Activated T-cell treated with anti-CD3 and anti-CD28 coated beads, Interleukin-2, amount 50 U/mL, for 1 hour (primary cell): ENCODE measurements at places on chromosomes 4 and X.

DNA sequence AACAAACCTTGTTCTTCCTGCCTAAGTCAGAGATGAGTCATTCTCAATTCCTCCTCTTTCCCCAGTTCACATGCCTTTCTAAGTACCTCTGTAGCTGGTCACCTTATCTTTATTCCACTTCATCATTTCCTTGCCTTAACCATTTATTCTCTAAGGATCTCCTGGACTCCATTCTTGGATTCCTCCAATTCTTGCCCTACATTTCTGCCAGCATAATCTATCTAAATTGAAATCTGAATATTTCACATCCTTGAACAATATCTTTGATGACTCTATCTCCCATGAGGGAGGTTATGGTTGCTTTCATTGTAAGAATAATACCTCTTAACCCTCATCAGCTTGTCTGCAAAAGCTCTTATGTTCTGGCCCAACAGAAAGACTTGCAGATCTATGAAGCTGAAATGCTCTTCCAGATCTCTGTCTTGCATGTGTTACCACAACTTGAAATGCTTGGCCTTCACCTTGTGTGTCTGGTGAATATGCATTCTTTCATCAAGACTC, 28.6 kb upstream of the PDE5A start:
- no peak for DNase-seq

GRCh38 chrX:41739871-41740270, 15.9 kb downstream of the GPR82 start:
- DNase-seq = no peak

DNA sequence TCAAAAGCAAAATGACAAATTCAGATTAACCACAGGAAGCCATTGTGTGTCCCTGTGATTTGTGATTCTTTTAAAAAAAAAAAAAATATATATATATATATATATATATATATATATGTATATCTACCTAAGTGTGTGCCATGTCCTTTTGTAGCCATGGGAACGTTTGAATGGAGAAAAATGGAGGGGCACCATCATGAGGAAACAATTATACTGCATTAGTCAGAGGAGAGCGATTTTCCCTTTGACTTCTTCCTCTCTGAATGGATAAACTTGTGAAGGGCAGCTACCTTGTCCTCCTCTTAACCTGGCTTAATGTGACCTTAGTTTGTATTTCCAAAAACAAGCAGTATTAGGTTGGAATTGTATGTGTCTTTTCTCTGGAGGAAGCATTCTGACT, 23.3 kb upstream of the CBLL2 start:
- DNase-seq = no peak

DNA sequence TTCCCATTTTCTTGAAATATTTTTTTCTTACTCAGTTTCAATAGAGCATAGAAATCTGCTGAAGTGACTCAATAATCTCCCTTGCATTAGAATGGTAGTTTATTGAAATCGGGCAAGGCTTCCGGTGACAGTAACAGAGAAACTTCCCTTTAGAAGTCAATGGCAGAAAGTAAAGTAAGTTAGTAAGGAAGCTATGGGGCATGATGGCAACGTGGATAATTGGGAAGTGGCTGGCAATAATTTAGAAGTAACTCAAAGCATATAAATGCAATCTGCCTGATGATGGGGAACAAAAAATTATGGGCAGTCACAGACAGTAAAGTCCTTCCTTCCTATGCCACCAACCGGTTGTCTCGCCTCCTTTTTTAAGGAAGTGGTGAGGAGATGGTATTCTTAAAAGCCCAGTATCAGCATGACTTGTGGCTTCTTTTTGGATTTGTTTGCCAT, 7.6 kb downstream of the CYBB start:
- DNase-seq = no peak

- DNase-seq = no peak
These were observed 154.6 kb downstream of the GUCY2F start for GRCh38 chrX:109327251-109327650.

DNA sequence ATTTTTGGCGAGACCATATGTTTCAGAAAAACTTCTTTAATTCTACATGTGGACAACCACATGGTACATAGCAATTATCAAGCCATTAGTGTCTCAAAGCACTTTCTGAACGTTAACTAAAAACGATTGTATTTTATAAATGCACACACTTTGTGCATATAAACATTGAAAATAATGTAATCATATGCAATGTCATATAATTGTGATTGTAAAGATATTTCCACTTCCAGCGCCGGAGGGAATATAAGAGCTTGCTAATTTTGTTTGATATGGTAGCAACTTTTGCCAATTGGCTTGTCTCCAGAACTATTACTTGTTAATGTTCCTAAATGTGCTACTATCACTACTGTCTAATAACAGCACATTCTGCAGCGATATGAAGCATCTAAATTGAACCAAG, 162.3 kb upstream of the SMIM31 start:
- no peak for DNase-seq

GRCh38 chr4:81747242-81747930, 275.7 kb upstream of the RASGEF1B start:
- no peak for DNase-seq

GRCh38 chr4:78483811-78484210, 67.8 kb upstream of the ANXA3 start:
- no peak for DNase-seq

DNA sequence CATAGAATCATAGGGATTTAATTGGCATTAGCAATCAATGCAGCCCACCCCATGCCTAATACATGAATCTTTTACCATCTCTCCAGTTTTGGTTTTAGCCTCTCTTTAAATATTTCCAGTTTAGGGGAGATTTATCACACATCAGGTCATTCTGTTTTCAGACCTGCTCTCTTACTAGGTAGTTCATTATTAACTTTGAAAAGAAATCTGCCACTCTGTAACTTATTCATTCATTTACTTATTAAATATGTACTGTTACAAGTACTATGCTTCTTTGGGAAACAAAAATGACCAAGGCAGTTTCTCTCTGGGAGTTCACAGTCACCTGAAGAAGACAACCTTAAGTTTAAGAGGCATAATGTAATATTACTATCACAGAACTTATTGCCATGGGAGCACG, 62.1 kb downstream of the USO1 start:
- DNase-seq = no peak

- DNase-seq = no peak
These were observed 294.4 kb downstream of the GPAT3 start for GRCh38 chr4:83830138-83830888.

- no peak for DNase-seq
These were observed 14.0 kb downstream of the SHOX start for GRCh38 chrX:644304-645281.

GRCh38 chr4:87032884-87033533, 98.2 kb downstream of the AFF1 start:
- no peak for DNase-seq

DNA sequence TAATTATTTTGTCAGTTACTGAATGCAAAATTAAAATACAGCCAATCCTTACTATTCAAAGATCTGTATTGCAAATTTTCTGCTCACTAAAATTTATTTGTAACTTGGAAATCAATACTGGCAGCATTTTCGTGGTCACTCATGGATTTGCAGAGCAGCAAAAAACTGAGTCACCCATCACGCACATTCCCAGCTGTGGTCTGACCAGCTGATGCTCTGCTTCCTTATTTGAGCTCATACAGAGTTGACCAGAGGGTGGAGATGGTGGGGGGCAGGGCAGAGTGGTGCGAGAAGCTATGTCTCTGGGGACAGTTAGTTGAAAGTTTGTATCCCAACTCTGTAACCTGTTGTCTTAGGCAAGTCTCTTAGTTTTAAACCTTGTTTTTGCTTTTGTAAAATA, 214.8 kb downstream of the SPCS3 start:
- no peak for DNase-seq

DNA sequence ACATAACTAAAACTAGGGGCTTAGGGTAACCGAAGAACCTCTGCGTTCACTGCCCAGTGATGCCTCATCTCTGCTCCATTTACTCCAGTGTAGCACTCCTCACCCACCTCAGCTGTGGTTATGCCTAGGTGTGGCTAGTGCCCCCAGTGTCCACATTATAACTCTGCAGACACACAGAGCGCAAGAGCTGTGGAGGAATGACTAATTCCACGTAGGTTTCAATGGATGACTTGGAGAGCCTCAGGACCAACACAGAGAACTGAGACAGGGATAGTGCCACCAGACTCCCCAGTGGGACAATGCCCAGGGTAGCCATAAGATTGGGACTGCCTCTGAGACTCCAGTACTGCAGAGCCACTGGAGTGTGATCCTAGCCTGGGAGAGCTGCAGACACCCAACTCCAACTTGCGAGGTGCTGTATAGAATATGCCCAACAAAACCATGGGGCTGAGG, 542.4 kb upstream of the DIPK2B start:
- DNase-seq = no peak

DNA sequence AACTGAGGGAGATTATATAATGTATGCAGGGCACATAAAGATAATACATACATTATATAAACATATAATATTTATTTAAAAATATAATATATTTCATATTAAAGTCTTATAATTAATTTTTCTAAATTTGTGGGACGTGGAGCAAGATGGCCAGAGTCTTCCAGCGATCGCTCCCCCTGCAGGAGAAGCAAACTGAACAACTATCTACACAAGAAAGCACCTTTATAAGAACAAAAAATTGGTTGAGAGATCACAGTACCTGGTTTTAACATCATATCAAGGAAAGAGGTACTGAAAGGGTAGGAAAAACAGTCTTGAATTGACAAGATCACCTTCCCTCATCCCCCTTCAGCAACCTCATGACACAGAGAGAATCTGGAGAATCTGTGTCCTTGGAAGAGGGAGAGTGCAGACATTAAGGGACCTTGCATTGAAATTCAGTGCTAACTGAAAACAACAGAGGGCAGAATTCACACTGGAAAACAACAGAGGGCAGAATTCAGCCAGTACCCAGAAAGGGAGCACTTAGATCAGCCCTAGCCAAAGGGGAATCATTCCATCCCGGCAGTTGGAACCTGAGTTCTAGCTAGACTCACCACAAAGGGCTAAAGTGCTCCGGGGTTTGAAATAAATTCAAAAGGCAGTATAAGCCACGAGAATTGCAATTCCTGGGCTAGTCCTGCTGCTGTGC, 262.5 kb upstream of the NDST3 start:
- no peak for DNase-seq

GRCh38 chrX:31266203-31267076, 194.6 kb upstream of the FTHL17 start:
- peak; percentile 16 for DNase-seq

GRCh38 chrX:31099536-31100090, 27.8 kb upstream of the FTHL17 start:
- DNase-seq = no peak

DNA sequence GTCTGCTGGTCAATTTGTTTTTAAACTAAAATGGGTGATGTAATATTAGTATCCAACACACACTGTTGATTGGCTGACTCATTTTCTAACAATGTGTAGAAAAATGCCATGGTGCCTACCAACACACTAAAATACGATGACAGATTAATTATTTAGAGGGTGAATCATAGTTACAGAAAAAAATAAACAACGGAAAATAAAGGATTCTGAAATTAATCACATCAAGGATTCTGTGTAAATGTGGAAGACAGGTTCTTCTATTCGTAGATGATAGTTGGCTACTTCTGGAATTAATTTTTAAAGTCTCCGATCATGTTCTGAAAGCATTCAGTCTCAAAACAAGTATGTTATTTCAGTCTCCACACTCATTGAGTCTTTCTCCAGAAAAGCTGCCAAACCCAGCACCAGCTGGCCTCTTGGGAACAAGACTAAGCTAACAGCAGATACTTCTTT, 8.2 kb upstream of the IQCM start:
- DNase-seq = no peak

DNA sequence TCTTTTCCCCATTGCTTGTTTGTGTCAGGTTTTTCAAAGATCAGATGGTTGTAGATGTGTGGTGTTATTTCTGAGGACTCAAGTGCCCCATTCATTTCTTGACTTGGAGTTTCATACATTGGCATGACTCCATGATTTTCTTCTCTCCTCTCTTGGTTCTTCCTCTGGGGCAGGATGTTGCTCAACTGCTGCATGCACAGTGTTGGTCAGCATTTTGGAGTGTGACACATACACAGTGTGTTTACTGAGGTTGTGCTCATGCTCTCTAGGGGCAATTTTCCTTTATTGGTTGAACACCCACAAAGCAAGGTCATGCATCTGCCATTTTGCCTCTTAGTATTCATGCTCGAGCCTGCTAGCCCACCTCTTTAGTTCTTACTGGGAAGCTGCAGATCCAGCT, 1993.8 kb downstream of the ARAP2 start:
- DNase-seq = no peak

DNA sequence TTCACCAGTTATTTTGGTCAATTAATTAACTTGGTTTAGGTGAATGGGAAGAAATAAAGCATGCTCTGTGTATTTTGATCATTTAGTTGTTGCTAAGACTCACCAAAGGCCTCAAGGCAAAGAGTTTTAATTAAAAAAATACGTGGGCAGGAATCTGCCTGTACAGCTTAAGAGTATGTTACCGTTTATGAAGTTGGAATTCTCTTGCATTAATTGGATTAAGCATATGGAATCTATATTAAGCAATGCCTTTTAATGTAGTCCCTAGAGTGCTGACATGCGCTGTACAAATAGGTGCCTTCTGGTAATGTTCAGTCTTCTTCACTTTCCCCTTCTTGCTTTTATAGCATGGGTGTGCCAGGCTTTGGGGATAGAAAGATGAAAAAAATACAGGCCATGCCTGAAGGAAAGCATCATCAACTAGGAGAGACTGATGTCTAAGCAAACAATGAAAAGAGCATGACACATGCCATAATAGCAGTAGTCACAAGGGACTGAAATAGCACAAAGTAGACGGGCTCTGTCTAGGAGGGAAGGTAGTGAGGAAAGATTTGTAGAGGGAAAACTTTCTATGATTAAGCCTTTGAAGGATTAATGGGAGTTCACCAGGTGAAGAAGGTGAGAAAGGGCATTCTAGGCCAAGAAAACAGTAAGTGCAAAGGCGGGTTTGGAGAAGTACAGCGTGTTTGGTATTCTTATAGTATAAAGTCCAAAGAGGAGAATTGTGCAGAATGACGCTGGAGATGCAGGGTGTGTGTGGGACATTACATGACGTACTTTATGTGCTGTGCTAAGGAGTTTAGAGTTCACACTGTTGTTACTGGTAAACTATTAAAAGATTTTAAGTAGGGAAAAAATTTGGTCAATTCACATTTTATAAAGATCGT, 226.1 kb upstream of the ANXA3 start:
- no peak for DNase-seq

DNA sequence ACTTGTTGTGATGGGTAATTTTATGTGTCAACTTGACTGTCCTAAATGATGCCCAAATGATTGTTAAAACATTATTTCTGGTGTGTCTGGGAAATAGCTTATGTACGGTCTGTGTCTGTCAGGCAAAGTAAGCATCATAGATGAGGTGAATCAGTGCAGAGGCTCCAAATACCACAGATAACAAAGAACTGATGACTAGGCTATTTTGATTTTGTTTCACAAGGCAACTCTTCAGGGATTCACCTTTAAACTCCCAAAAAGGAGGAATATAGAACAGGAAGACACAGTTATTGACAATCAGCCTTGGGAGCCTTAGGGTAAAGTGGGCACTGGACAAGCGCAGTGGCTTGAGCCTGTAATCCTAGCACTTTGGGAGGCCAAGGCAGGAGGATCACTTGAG, 290.7 kb downstream of the PCDH10 start:
- no peak for DNase-seq

GRCh38 chrX:14896273-14896672, 23.1 kb downstream of the MOSPD2 start:
- no peak for DNase-seq
